ENCODE measurements at places on chromosomes 4 and X. TPM values are rescaled to one million over a fixed set of nuclear protein-coding genes. Genes with fewer than 3 reads are reported as not detected.

Gene TCP11X2
- 0.05 TPM for polyA plus RNA-seq

Gene ATP1B4
- not detected for polyA plus RNA-seq

Gene CTAG2
- polyA plus RNA-seq, result not detected

Gene ATP2B3
- polyA plus RNA-seq, result 0.02 TPM

Gene ZNF674
- 0.74 TPM for polyA plus RNA-seq

Gene CRMP1
- polyA plus RNA-seq, result 0.70 TPM

Gene UGT2B15
- 2.1 TPM for polyA plus RNA-seq

Gene CPZ
- 0.28 TPM for polyA plus RNA-seq

Gene SASH3
- polyA plus RNA-seq, result 14.9 TPM

Gene SLC7A11
- not detected for polyA plus RNA-seq

Gene ODAM
- polyA plus RNA-seq, result 0.08 TPM

Gene HSFX1
- polyA plus RNA-seq, result 0.29 TPM

Gene NUDT9
- polyA plus RNA-seq, result 35.4 TPM

Gene HSFX2
- 0.37 TPM for polyA plus RNA-seq

Gene ETDA
- not detected for polyA plus RNA-seq

Gene IQCM
- not detected for polyA plus RNA-seq

Gene PCDH19
- polyA plus RNA-seq, result 1.1 TPM

Gene ASMTL
- polyA plus RNA-seq, result 20.2 TPM

Gene SMARCA5
- polyA plus RNA-seq, result 14.0 TPM

Gene FAM3A
- polyA plus RNA-seq, result 48.9 TPM

Gene TBC1D8B
- 4.0 TPM for polyA plus RNA-seq

Gene VGLL1
- polyA plus RNA-seq, result not detected

Gene ENPP6
- polyA plus RNA-seq, result 0.11 TPM

Gene COL4A6
- polyA plus RNA-seq, result 0.46 TPM

Gene RPA4
- not detected for polyA plus RNA-seq

Gene SERTM2
- polyA plus RNA-seq, result not detected

Gene PF4V1
- polyA plus RNA-seq, result not detected

Gene ARHGAP4
- polyA plus RNA-seq, result 9.9 TPM

Gene C4orf36
- 3.4 TPM for polyA plus RNA-seq

Gene SMIM43
- polyA plus RNA-seq, result 0.02 TPM

Gene ZCCHC18
- polyA plus RNA-seq, result 0.52 TPM

Gene TBC1D9
- 18.0 TPM for polyA plus RNA-seq

Gene RTL3
- 0.04 TPM for polyA plus RNA-seq

Gene TMEM33
- 7.2 TPM for polyA plus RNA-seq

Gene MAGEA8
- not detected for polyA plus RNA-seq

Gene CXCL3
- 63.6 TPM for polyA plus RNA-seq

Gene IL2
- polyA plus RNA-seq, result not detected

Gene SMIM14
- 47.2 TPM for polyA plus RNA-seq

Gene NOP14
- polyA plus RNA-seq, result 22.6 TPM

Gene FGD1
- 1.3 TPM for polyA plus RNA-seq

Gene MAGEA3
- polyA plus RNA-seq, result not detected

Gene CTAG1A
- 0.51 TPM for polyA plus RNA-seq

Gene FAM184B
- under 0.01 TPM for polyA plus RNA-seq

Gene RENBP
- polyA plus RNA-seq, result 18.4 TPM

Gene PLAC8
- 2.5 TPM for polyA plus RNA-seq

Gene UBE2K
- 26.2 TPM for polyA plus RNA-seq
